MCF 10A (cell line): ENCODE measurements at places on chromosomes 3 and 15.
A peak's percentile ranks its signal among the peaks of the same experiment; 100 is the strongest.

DNA sequence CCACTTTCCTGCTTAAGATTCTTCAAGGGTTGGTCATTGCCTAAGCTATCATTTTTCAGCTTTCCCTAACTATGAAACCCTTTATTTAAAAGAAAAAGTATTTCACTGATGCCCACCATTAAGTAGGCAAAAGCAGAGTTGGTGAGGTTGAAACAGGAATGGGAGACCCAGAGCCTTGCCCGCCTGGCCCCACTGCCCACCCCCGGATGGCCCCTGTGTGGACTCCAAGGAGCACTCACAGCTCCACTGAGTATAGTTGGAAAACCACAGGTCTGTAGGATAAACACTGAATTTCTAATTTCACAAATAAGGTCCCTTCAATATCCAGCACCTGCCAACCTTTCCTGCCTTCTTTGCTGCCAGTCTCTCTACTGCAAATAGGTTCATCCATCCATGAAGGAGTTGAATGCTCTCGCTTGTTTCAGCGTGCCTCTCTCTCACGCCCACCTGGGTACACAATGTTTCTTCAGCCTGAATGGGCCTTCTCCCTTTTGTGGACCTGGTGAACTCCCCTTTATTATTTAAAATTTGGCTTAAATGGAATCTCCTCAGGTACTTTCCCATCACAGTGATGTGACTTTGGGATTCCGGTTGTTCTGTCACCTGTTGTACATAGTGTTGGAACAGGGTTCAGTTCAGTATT lies 8.7 kb upstream of the ACAP2 start:
- no peak for DNase-seq

DNA sequence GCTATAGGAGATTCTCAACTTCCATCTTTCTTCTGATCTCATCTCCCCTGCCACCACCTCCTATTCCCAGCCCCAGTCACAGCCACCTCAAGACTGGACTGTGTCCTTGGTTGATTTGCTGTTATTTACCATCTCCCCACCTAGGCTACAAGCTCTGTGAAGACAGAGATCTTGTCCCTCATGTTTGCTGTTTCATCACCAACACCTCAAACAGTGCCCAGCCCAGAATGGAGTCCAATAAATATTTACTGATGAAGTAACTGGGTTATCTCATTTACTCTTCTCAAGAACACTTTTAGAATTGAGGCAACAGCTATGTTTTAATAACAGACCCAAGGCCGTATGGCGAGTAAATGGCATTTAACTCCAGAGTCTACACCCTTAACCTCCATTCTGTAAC lies 29.1 kb upstream of the ARHGEF3 start:
- no peak for DNase-seq

GRCh38 chr3:127192576-127193232 lies at the start of gene PRR23E:
Gene PRR23E (plus strand): TSS chr3:127193131. CDS start chr3:127196686, 3,555 bp downstream.
- no peak for DNase-seq

GRCh38 chr3:149881879-149882278 lies 68.9 kb downstream of the RNF13 start:
- DNase-seq: no peak

GRCh38 chr15:68749793-68750192 lies 70.9 kb downstream of the ANP32A start:
- DNase-seq: no peak

DNA sequence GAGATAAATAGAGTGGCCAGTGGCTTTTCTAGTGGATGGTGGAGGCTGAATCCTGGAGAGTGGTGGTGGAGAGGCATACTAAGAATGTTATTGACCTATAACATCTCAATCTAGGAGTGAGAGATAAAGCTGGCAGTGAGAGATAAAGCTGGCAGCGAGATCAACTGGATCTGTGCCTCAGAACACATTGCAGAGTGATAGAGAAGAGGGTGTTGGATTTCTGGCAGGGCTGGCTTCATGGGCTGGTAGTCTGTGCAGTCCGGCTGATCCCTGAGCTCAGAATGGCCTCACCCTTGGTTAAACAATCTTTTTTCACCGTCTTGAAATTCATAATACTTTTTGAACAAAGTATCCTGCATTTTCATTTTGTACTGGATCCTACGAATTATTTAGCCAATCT lies 221.2 kb downstream of the NLGN1 start:
- no peak for DNase-seq

DNA sequence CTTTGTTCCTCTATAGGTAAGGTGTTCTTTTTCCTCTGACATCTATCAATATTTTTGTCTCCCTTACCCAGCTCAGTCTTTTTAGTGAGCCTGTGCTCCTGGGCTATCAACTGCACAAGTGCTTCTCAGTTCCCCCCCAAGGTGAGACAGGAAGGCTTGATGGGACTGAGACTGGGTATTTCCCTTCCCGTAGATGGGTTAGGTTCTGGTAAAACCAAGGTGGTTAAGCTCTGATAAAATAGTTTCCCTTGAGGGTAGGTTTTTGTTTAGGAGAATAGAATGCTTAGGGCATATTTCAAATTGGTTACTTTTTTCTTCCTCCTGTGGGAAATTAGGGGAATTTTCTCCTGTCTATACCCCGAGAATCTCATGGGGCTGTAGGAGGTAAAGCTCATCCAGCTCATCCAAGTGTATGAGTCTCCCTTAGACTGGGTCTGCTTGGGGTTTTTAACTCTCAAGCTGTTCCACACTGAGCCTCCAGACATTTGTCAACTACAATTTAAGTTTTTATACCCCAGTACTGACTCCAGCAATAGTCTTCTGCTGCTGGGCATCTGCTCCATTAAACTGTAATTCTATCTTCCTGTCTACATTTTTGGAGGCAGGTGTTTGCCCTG lies 44.9 kb downstream of the OXSR1 start:
- no peak for DNase-seq

DNA sequence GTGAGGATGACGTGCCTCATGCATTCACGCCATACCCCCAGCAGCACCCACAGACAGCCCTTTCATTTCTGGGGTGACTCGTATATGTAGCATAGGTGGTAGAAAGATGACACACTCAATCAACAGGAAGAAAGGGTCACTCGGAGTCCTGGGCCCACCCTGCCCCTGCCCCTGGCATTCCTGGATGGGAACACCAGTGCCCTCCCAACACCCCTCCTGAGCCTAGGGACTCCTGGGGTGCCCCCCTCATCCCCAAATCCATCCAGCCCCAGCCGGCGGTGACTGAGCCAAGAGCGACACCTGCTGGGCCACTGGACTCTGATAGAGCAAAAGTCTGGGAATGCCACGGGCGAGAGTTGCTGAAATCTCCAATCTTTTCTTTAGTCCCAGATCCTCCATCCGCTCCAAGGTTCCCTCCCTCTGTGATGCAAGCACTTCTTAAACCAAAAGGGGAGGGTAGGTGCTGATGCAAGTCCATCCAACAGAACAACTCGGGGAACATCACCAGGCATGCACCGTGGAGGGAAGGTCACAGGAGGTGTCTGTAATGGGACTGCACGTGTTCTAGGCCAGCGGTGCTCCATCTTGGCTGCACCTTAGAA lies 31.1 kb downstream of the ACAN start:
- DNase-seq: peak; percentile 30

DNA sequence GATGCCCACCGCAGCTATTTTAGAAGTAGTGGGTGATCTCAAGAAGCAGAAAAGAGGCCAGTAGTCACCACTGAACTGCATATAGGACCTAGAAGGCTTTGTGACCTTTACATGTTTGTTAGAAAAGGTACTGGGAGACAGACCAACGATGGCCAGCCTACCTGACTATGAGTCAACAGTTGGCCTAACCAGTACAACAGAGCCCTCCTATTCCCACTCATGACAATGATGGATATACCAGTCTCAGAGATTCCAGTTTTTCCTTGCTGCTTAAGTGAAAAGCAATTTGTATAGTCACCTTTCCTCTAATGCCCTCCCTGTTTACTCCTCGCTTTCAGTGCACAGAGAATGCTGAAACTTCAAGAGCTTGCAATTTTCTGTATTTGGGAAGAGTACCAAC lies 86.6 kb upstream of the PPIB start:
- DNase-seq: no peak

DNA sequence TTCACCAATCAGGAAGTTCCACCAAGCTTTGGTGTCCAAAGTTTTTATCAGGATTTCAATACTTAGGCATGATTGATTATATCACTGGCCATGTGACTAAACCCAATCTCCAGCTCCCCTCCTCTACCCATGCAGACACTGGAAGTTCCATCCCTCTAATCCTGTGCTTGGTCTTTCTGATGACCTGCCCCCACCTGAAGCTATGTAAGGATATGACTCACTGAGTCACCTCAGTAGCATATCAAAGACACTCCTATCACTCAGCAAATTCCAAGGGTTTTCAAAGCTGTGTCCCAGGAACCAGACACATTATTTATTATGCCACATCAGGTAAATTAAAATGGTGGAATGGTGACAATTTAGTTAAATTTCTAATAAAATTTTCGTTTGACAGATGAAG lies 158.9 kb downstream of the TAFA4 start:
- no peak for DNase-seq
